HepG2 (cell line): ENCODE measurements at places on chromosomes 2 and 18. TPM values are rescaled to one million over a fixed set of nuclear protein-coding genes. Genes with fewer than 3 reads are reported as not detected.

DNA sequence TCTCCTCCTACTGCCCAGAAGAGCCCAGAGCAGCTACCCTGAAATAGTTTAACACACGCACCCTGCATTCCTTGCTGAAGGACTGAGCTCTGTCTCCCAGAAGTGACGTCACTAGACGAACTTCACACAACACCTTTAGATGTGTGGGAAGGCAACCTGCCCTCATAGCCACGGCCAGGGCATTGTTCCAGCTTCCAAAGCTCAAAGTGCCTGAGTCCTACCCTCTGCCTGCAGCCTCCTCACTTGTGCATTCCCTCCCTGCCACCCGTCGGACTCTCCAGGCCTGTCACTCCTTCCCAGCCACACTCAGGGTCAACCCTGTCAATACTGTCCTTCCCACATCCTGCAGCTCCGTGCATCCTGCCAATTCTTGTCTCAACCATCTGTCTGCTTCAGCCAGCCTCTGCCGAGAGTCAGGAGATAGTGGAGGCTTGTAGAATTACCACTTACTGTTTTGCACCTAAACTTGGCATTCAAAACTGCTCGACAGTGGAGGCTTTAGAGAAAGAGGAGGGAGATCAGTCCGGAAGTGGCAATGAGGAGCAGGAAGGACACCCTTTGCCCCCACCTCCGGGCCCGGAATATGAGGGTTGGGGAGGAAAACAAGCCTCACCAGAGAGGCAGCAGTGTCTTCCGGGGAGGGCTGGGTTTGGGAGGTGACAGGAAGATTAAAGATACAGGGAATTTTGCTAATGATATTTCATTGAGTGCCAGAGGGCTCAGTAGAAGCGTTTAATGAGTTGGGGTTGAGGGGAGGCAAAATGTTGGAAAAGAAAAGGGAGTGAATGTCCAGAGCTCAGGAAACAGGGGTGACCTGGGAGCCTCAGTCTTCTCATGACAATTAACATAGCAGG is 72.3 kb upstream of the ATG16L1 start:
- H3K36me3 ChIP-seq: peaks cover 51% of the 10 kb centered on the region
- no peak overlapping the region for H3K27ac ChIP-seq
- peaks cover 12% of the 10 kb centered on the region for H3K4me1 ChIP-seq
- H3K4me3 ChIP-seq: no peak overlapping the region
- no peak for DNase-seq
- H3K27me3 ChIP-seq: no peaks in the 10 kb centered on the region

DNA sequence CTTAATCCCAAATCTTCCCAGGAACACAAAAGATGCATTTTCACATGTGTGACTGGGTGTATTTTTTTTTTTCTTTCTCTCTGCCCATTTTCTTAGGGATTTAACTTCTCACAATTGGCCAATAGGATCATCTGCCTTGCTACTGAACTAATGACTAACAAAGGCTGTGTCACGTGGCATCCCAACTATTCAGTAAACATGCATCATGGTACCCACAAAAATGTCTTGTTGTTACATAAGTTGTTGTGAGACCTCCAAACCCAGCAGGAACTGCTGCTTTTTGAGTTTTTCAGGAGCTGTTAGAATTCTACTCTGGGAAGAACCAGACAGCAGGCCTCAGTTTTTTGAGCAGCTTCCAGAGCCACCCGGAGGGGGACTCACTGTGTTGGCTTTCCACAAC is 31.9 kb downstream of the GAD1 start:
- H3K4me3 ChIP-seq: no peak overlapping the region
- H3K4me1 ChIP-seq: no peaks in the 10 kb centered on the region
- DNase-seq: no peak
- no peak overlapping the region for H3K27ac ChIP-seq

DNA sequence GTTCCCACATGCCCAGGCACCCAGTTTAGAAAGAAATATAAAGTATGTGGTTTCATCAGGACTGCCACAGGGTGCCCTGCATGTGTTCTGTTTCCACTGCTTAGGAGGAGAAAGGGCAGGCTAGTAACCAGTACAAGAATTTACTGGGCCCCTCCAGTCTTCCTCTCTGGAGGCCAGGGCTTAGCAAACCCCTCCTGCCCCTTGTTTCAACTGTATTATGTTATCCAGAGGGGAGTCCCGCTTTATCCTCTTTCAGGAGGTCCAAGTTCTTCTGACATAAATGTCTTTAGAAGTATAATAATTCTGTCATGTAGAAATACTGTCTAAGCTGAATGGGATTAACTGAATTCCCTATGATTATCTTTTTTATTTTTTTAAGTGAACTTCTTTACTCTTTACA is 132.1 kb downstream of the WDSUB1 start:
- DNase-seq: no peak
- H3K4me3 ChIP-seq: no peak overlapping the region
- no peak overlapping the region for H3K27ac ChIP-seq
- H3K27me3 ChIP-seq: no peaks in the 10 kb centered on the region
- no peaks in the 10 kb centered on the region for H3K36me3 ChIP-seq
- H3K4me1 ChIP-seq: no peaks in the 10 kb centered on the region

- no peaks in the 10 kb centered on the region for H3K36me3 ChIP-seq
- H3K27ac ChIP-seq: no peak overlapping the region
- DNase-seq: peak; percentile 84
- peaks cover 71% of the 10 kb centered on the region for H3K4me1 ChIP-seq
- peaks cover 2% of the 10 kb centered on the region; the same call in 1 of the 2 replicates for H3K27me3 ChIP-seq
- H3K4me3 ChIP-seq: peak overlapping the region; percentile 63
Measured at GRCh38 chr2:120934574-120935338, 199.1 kb downstream of the GLI2 start.

DNA sequence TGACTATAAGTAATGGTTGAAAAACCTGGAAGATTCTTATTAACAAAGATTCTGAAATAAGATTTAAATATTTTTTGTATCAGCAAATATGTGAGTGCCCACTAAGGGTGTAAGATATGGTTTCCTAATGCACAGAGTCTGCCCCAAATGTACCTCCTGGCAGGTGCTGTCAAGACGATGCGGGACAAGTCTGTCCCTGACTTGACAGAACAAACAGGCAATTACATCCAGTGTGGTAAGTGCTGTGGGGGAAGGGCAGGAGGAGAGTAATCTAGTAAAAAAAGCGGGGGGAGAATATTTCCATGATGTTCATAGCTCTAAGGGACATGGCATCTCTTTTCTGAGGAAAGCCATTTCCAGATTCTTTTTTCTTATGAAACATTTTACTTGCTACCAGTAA is 127.5 kb downstream of the COL4A4 start:
- peaks cover 16% of the 10 kb centered on the region for H3K4me1 ChIP-seq
- no peaks in the 10 kb centered on the region for H3K36me3 ChIP-seq
- H3K27me3 ChIP-seq: no peaks in the 10 kb centered on the region

DNA sequence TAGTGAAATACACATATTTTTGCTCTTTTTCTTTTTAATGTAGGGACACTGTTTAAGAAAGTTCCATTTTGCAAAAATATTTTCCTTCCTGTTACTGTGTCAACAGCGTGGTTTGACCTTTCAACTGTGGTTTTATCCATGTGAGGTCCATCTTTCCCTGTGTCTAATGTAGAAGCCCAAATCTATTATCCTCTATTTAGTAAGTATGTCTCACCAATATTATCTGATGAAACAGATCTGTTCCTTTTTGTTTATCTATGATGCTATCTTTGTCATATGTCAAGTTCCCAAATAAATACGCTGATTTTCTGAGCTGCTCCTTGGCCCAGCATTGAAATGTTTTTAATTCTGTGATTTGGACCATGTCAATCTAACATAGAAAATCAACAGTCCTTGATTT is 3.5 kb upstream of the ARHGAP15 start:
- no peaks in the 10 kb centered on the region for H3K36me3 ChIP-seq
- no peaks in the 10 kb centered on the region for H3K27me3 ChIP-seq
- no peak overlapping the region for H3K4me3 ChIP-seq
- peaks cover 9% of the 10 kb centered on the region; the same call in 1 of the 2 replicates for H3K4me1 ChIP-seq

DNA sequence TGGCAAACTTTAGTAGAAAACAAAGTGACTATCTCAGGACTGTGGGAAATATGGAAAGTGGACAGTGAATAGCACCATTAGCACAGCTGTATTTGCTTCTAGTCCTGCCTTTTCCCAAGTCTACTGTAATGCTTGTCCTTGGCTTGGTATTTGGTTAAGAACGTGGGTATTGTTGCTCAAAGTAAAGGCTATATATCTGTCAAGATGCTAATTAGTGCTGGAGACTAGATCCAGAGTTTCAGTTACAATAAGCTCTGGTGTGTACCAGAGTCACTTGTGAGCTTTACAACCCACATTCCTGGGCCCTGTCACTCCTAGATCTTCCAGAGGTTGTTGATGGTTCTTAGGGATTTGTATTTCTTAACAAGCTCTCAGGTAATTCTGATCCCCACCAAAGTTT is 313.6 kb downstream of the SLC8A1 start:
- no peaks in the 10 kb centered on the region for H3K36me3 ChIP-seq
- DNase-seq: no peak
- no peaks in the 10 kb centered on the region for H3K4me1 ChIP-seq
- H3K4me3 ChIP-seq: no peak overlapping the region
- H3K27ac ChIP-seq: no peak overlapping the region

Gene TMEM163
- total RNA-seq: not detected in 2 replicates

- H3K36me3 ChIP-seq: peaks cover 62% of the 10 kb centered on the region
- no peak overlapping the region for H3K27ac ChIP-seq
- H3K4me3 ChIP-seq: no peak overlapping the region
- DNase-seq: no peak
- no peaks in the 10 kb centered on the region for H3K27me3 ChIP-seq
- H3K4me1 ChIP-seq: peaks cover 32% of the 10 kb centered on the region
Measured at GRCh38 chr2:112756207-112756606, 8.2 kb downstream of the CKAP2L start.

DNA sequence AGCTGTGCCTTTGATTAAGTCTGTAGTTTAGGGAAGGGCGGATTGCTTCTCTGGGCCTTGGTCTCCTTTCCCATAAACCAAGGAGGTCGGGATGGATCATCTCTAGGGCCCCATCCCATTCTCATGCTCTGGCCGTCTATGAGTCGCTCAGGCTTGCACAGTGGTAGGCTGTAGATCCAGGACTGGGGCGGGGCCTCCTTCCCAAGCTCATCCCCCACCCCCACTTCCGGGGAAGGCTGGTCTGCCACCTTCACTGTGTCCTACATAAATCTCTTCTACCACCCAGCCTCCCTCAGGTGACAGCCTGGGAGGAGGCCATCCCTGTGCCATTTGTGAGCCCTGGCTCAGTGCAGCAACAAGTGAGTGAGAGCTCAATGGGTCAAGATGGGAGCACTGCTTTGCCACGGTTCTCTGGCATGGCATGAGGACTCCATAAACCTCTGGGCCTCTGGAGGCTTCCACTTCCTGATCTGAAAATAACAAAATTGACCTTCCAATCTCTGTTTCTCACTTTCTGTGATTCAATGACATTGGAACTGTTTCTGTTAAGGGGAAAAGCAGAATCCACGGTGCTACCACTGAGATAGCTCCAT is 68.5 kb downstream of the SUMO1 start:
- H3K27ac ChIP-seq: no peak overlapping the region
- no peaks in the 10 kb centered on the region; the same call in 2 of the 3 replicates for H3K27me3 ChIP-seq
- no peaks in the 10 kb centered on the region for H3K36me3 ChIP-seq
- no peak overlapping the region for H3K4me3 ChIP-seq
- H3K4me1 ChIP-seq: peaks cover 7% of the 10 kb centered on the region

- no peak for DNase-seq
- no peak overlapping the region for H3K4me3 ChIP-seq
- no peak overlapping the region for H3K27ac ChIP-seq
Measured at GRCh38 chr18:21270453-21270852, 28.4 kb downstream of the GREB1L start.

DNA sequence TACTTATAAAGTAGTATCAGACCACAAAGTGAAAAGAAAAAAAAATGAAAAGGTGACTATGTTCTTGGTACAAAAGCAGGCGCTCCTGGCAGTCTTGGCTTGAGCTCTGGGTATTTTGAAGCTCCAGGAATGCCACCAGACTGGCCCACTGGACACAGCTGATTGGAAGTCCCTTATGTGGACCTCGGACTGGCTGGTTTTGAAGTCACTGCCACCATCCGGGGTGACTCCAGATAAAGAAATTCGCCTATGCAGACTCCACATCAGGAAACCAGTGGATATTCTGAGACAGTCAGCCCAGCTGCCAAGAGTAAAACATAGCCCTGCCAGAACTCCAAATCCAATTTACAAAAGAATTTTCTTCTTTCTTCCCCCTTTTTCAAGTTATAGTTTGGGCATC is 28.0 kb downstream of the ACKR3 start:
- peaks cover 5% of the 10 kb centered on the region; the same call in 1 of the 2 replicates for H3K4me1 ChIP-seq
- H3K36me3 ChIP-seq: no peaks in the 10 kb centered on the region
- DNase-seq: no peak
- peaks cover 17% of the 10 kb centered on the region; the same call in 2 of the 3 replicates for H3K27me3 ChIP-seq
- H3K27ac ChIP-seq: no peak overlapping the region
- H3K4me3 ChIP-seq: no peak overlapping the region

Gene CDKL4
- total RNA-seq: 0.29 and 0.48 TPM in 2 replicates

GRCh38 chr2:10378189-10378588 is 69.9 kb downstream of the ODC1 start:
- no peaks in the 10 kb centered on the region for H3K4me1 ChIP-seq
- no peak for DNase-seq
- H3K27me3 ChIP-seq: no peaks in the 10 kb centered on the region
- H3K36me3 ChIP-seq: peaks cover 4% of the 10 kb centered on the region
- H3K4me3 ChIP-seq: no peak overlapping the region

GRCh38 chr18:65990174-65990690 is 239.4 kb downstream of the CDH7 start:
- DNase-seq: no peak
- no peak overlapping the region for H3K27ac ChIP-seq
- no peaks in the 10 kb centered on the region for H3K27me3 ChIP-seq
- no peak overlapping the region for H3K4me3 ChIP-seq
- H3K36me3 ChIP-seq: no peaks in the 10 kb centered on the region

- H3K4me3 ChIP-seq: no peak overlapping the region
- peaks cover 13% of the 10 kb centered on the region for H3K4me1 ChIP-seq
- H3K27ac ChIP-seq: no peak overlapping the region
- H3K27me3 ChIP-seq: no peaks in the 10 kb centered on the region
Measured at GRCh38 chr2:48287976-48288375, 242.0 kb upstream of the STON1 start.

DNA sequence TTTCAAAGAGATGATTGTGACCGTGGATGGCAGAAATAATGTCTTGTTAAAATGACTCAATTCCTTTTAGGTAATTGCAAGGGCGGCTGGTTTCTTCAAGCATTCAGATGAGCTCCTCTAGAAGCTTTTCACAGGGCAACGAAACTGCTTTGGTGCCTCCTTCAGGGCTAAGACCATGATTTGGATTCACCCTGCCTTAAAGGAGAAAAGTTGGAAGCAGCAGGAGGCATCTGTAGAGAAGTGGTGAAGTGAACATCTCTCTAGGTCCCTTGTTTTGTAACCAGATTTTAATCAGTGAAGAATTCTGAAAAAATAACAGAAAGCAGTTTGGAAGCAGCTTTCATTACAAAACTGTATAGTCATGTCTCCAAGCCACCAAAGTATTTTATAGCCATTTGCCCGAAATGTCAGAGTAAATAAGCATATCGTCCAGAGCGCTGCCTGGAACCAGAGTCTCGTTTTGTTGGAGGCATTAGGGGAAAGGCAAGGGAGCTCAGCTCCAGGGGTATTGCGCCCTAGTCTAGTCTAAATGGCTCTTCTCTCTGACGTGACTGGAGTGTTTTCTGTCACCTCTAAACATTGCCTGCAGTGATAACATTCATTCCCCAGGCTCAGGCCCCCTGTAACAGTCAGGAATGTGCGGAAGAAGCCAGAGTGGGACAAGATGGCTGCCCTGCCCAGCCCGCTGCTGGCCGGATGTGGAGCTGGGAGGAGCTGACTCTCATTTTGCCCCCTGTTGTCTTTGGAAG is 57.8 kb upstream of the ITGB6 start:
- H3K4me3 ChIP-seq: no peak overlapping the region
- H3K27ac ChIP-seq: no peak overlapping the region
- no peaks in the 10 kb centered on the region for H3K36me3 ChIP-seq

GRCh38 chr2:190190507-190191162 is 128.1 kb upstream of the MSTN start:
- H3K27me3 ChIP-seq: no peaks in the 10 kb centered on the region
- no peak for DNase-seq
